ENCODE measurements at places on chromosomes 4 and X.
A peak's percentile ranks its signal among the peaks of the same experiment; 100 is the strongest.

- no peak for DNase-seq
Measured at GRCh38 chr4:147219145-147219544, 261.8 kb upstream of the EDNRA start.

- DNase-seq = no peak
Measured at GRCh38 chrX:35445912-35446311, 352.2 kb upstream of the MAGEB16 start.

DNA sequence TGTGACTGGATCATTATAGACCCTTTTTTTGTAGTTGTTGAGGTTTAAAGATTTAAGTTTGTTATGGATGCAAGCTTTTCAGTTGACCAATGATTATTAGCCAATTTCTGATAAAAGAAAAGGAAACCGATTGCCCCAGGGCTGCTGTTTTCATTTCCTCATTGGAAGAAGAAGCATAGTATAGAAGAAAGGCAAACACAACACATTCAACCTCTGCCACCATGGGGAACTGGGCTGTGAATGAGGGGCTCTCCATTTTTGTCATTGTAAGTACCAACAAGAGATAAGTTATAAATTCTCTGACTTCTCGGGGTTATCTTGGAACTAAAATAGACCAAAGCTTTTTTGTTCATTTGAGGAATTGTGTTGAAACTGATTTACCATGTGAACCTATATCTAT is at the start of gene CYBB:
Gene CYBB (plus strand): TSS at position 203 of the 400 bp plus-strand sequence. CDS start 19 bp downstream, at position 222.
- no peak for DNase-seq

GRCh38 chrX:17616936-17617335 is 120.4 kb upstream of the SCML1 start:
- DNase-seq = no peak

DNA sequence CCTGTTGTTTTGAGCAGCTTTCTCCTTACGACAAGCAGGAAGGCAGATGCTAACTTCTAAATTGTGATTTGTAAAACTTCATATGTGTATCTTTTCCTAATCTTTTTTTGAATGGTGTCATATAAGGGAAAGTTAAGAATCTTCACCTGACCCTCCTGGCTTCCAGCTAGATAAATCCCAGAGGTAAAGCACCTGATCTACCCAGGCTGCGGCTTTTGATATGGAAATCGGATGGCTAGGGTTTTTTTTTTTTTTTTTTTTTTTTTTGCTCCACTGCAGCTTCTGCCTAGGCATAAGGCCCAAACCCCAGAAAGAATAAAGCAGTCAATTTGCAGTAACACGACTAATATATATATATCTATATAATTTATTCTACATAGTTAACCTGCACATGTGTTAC is 10.0 kb downstream of the MAB21L2 start:
- no peak for DNase-seq

DNA sequence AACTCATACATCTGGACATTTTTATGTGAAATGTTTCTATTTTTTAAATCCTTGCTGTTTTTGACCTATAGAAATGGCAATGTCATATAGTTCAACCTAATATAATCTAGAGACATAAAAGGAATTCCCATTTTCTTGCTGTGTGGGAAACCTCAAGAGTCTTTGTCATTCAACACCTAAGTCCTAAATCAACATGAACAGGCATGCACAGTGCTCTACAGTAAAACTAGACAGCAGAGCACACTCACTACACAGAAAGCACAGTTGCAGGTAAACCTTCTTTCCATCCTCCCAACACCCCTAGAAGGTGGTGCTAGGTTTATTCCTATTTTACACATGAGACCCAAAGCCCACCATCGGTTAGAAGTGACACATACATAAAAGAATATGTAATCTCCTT is 79.1 kb upstream of the C1QTNF7 start:
- DNase-seq = no peak

DNA sequence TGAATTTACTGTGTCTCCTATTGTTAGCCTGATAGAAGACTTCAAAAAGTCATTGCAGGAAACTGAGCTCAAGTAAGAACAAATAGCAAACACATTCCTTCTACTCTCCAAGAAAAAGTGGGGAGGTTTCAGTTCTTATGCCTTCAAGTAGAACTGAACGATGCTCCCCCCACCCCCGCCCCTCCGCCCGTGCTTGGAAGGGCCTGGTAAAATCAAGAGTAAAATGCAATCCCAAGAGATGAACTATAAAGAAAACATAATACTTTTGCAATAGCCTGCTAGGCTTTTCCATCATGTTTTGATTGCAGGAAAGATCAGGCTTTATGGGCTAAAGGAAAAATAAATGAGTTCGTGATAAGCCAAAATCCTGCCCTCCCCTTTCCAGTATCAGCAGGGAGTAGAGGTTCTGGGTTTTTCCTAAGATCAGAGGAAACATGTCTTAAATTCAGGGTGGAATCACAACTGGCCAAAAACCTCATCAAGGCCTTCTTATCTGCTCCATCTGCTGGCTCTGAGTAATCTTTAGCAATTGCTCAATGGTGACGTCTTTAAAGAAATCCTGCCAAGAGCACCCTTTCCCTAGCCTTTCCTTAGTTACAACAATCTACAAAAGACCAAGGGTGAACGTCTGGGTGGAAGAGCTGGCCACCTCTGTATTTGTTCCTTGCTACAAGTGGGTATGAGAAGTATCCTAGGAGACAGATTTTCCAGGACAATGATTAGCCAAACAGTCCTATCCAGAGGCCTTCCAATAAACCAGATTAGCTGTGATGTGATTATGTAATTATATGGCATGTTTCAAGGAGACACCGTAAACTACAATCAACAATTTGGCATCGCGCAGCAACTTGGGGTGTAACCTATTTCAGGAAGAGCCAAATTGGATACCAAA is 66.3 kb upstream of the FAM9C start:
- DNase-seq = no peak

- no peak for DNase-seq
Measured at GRCh38 chrX:17046478-17047097, 100.1 kb downstream of the REPS2 start.

- no peak for DNase-seq
Measured at GRCh38 chrX:73217621-73218020, 3.0 kb upstream of the NAP1L2 start.

GRCh38 chr4:36310793-36311192 is 29.4 kb downstream of the DTHD1 start:
- no peak for DNase-seq

DNA sequence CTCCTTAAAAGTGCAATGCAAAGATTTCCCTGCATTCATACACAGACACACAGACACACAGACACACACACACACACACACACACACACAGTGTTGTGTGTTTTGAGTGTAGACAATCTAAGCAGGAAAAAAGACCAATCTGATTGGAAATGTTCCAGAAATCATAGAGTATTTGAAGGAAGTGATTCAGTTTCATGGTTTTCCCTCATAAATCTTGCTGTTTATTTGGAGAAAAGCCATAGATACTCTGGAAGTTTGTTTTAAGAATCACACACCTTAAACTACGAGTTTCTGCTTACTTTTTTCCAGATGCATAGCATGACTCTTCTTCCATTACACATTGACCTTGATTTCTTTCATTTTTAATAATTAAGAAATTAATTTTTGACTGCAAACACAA is 298.5 kb upstream of the BMP3 start:
- no peak for DNase-seq

DNA sequence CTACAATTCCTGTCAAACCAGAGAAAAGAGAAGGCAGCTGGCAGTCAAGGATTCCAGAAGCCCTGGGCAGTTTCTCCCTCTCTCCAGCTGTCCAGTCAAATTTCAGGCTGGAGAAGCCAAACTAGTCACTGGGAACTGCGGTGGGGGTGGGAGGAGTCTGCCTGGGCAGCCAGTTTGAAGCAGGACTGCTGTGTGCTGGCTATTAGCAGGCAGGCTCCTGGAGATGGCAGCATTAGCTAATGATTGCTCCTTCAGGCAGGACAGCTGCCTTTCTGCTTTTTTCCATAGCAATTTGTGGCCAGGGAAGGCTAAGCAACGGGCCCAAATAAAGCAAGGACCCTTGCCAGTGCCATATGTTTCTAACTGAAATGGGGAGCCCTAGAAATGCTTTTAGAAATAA is 44.7 kb upstream of the FGF13 start:
- no peak for DNase-seq

DNA sequence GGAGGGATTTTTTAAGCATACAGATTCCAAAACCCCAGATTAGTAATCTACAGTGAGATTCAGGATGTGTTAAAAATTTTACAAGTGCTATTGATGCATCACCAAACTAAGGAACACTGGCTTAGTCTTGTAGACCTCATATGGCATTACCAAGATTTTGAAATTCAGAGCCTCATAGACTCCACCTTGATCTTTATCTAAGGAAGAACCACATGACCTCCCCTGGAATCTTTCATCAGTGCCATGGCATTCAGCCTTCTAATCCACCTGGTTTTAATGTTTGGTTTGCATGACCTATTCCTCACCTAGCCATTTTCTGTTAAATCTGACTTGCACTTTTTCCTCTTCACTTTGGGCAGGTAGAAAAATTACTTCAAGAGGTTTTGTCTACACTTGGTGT is 171.6 kb downstream of the NKX6-1 start:
- DNase-seq = no peak

GRCh38 chr4:43277003-43277402 is 384.5 kb downstream of the GRXCR1 start:
- DNase-seq = no peak

DNA sequence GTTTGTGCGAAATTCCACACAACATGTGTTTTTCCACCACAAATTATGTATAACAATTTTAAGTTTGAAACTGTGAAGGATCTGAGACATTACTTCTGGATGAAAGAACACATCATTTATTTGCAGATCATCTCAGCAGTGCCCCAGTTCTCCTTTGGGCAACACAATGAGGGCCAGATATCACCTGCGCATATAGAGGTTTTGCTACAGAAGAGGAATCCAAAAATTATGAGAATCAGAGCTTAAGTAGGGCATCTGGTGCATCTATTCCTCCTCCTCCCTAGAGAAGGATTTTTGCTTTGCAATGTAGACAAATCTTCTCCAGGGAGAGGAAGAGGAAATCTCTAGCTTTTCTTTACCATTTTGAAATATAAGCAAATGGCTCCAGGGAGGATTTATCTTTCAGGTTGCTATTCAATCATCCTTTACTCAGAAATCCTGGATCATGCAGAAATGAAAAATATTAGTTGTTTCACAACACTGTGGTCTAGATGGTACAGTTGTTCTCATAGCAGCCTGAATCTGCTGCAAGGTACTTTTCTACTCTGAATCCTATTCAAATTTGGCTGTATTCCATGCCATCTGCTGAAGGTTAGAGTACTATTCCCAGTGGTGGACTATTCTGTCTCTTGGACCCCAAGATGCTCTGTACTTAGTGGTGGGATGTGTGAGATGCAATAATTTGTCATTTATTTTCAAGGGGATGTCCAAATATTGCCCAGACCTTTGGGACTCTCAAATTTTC is 132.1 kb downstream of the SNCA start:
- no peak for DNase-seq

- no peak for DNase-seq
Measured at GRCh38 chrX:13688384-13688957, 457 bp upstream of the RAB9A start.

DNA sequence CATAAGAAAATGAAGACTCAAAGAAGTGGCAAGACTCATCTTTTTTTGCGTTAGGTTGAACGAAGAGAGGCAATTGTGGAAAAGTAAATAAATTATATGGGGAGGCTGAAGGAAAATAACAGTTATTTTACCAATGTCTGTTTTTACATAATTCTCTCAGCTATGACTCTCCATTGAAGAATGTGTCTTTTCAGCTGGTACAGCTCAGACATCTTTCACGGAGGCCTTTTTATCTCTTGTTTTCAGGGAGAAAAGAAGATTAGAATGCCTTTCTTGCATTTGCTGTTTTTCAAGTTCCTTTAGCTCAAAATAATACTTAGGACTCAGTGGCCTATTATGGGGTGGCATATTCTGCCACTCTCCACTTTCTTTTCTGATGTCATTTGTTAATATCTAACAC is 153.0 kb downstream of the ADAM29 start:
- no peak for DNase-seq

GRCh38 chrX:106286053-106286650 is 118.0 kb downstream of the PWWP3B start:
- no peak for DNase-seq

GRCh38 chr4:184845367-184846021 is 19.7 kb upstream of the ACSL1 start:
- no peak for DNase-seq

DNA sequence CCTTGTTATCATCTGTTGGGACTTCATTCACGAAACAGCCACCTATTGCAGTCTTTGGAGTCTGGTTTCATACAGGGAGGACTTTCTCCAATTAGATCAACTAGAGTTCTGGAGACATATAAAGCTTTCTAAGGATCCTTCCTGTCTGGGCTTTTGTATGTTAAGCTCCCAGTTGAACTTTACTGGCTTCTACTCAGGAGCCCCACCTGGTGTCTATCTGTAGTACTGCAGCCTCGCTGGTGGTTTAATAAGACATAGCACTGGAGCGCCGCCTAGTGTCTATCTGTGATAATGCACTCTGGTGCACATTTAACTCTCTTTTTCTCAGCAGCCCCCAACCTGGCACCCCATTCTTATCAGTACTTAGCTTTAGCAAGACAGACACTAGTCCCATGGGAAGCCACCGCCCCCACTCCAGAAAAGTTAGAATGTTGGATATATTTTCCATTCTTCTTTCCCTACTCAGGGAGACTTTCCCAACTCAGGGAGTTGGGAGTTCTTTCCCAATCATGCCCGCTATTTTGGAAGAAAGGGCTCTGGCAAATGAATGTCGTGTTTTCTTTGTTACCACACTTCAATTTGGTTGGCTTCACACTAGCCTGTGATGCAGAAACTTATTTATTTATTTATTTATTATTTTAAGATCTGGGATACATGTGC is 36.9 kb upstream of the SYTL4 start:
- peak; percentile 71 for DNase-seq

Data from activated T-helper 1 cell treated with Interleukin-2 at 50 U/mL for 16 hours (primary cell).